ENCODE measurements at places on chromosomes 1 and 21.

DNA sequence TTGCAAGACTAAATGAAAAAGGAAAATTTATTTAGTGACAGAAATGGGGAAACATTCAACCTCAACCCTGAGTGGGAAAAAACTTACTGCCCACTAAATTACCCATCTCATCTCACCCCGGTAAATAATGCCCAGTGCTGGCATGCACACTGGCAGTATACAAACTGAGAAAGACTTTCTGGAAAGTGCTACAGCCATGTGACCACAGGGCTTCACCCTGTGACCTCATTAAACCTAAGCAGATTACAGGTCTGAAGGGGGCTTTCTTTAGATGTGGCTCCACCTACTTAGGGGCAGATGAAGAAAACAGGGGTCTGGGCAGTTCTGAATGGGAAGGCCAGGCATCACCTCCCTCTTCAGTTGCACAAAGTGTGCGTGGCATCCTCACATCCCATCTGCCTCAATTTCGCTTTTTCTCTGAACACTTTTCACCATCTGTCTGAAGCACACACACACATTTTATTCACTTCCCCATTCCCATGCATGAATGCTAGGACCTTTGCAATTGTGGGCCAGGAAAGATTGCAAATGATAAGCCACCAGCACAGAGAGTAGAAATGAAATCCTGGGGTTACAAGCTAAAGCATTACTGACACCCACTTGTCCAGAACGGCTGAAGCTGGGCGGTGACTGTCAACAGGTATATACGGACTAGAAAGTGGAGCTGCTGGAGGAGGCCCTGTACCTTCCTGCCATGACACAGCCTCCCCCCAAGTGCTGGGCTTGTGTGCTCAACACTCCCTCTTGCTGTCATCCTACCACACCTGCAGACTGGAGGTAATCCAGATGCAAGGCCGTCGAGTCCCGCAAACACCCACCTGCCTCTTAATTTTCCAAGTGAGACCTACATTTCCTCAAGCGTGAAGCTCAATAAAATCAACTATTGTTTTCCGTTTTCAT lies 2.7 kb downstream of the NADK start:
- DNase-seq: no peak

GRCh38 chr1:30758785-30759380 lies 1.3 kb upstream of the LAPTM5 start:
- DNase-seq: peak; percentile 25

DNA sequence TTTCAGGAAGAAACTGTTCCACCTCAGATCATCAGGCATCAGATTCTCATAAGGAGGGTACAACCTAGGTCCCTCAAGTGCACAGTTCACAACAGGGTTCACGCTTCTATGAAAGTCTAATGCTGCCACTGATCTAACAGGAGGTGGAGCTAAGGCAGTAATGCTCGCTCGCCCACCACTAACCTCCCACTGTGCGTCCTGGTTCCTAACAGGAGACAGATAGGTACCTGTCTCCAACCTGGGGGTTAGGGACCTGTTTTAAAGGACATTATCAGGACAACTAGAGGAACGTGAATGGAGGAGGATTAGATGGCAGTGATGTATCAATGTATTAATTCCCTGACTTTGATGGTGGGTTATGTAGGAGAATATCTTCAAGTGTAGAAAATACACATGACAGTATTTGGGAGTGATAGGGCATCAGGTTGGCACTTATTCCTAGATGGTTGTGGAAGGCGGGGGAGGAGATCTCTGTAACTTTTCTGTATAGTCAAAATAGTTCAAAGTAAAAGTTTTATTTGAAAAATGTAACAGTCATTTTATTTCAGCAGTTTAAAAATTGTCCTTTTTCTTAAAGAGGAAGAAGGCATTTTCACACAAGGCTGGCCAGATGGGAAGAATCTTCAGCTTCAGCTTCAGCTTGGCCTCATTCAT lies 43.9 kb downstream of the DEGS1 start:
- DNase-seq: no peak

- DNase-seq: no peak
Measured at GRCh38 chr1:170539154-170539553, 7.2 kb downstream of the GORAB start.

DNA sequence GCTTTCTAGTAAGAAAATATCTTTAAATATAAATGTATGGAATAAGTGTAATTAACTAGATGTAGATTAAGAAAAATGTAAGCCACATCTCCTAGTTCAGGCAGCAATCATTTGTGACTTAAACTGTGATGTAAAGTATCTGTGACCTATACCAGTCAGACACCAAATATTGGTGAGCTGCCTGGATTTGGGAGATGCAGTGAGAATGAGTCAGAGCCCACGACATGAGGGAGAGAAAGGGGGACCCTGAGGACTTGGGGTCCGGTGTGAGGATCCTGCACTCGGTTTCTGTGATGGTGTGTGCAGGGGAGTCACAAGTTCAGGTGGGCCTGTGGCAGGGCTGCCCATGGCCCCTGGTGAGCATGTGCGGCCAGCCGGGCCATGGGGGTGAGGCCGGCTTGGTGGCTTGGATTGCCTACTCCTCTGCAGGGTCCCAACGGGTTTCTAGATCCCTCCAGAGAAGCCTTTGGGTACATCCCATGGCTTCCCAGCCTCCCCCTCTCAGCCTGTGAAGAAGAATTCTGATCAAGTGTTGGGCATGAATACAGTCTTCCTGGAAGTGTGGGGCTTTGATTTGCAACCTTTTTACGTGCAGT lies 19.0 kb upstream of the ABCG1 start:
- DNase-seq: no peak

DNA sequence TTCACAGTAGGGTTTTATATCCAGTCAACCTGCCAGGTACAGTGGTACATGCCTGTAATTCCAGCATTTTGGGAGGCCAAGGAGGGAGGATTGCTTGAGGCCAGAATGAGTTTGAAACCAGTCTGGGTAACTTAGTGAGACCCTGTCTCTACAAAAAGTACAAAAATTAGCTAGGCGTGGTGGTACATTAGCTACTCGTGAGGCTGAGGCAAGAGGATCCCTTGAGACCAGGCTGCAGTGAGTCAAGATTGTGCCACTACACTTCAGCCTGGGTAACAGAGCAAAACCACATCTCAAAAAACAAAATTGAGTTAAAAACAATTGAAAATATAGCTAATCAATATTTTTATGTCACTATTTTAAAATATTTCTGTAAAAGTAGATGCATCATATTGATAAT lies 33.2 kb downstream of the DDI2 start:
- no peak for DNase-seq

DNA sequence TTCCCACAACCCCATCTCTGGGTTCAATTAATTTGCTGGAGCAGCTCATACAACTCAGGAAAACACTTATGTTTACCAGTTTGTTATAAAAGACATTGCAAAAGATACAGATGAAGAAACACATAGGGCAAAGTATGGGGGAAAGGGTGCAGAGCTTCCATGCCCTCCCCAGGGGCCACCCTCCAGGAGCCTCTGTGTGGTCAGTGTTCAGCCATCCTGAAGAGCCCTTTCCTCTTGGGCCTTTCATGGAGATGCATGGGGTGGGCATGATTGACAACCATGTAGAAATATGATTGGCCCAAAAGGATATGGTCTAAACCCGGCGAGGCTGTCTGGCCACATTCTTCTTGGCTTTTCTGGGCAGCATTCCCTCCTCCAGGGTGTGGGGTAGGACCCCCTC lies 56.8 kb upstream of the PDE9A start:
- DNase-seq: no peak
